Testis (tissue), 5 donors: ENCODE measurements at places on chromosomes 4 and X. TPM values are rescaled to one million over a fixed set of nuclear protein-coding genes. Genes with fewer than 3 reads are reported as not detected.

RENBP gene
- total RNA-seq: 2.8 TPM

MAP7D3 gene
- total RNA-seq: 38.2 TPM

NAA11 gene
- 23.0 TPM for total RNA-seq

GABRE gene
- total RNA-seq: 7.9 TPM
